ENCODE measurements at places on chromosomes 6 and 20. TPM values are rescaled to one million over a fixed set of nuclear protein-coding genes. Genes with fewer than 3 reads are reported as not detected.

Gene SLC22A16
- not detected for total RNA-seq

Gene ZNF292
- total RNA-seq = 5.2 TPM

Gene CBLN4
- not detected for total RNA-seq

Gene RAB44
- 0.07 TPM for total RNA-seq

Gene KCNK16
- total RNA-seq = not detected

Gene MYLK4
- not detected for total RNA-seq

Gene LY86
- total RNA-seq = not detected

Gene MMP24
- not detected for total RNA-seq

Gene BCL2L1
- total RNA-seq = 72.1 TPM

Gene SOX4
- 26.9 TPM for total RNA-seq

Gene SOX18
- total RNA-seq = 0.07 TPM

Gene TOX2
- total RNA-seq = 1.3 TPM

Gene DEFB127
- not detected for total RNA-seq

Gene HCK
- total RNA-seq = not detected

Gene ADA
- 22.1 TPM for total RNA-seq

Gene RBM24
- 1.9 TPM for total RNA-seq

Gene CGAS
- 1.8 TPM for total RNA-seq

Gene NRSN1
- total RNA-seq = not detected

Gene PRICKLE4
- 0.28 TPM for total RNA-seq

Gene BTN2A1
- 3.7 TPM for total RNA-seq

Gene C6orf15
- 0.35 TPM for total RNA-seq

Gene SDCBP2
- total RNA-seq = 33.9 TPM

Gene HAO1
- not detected for total RNA-seq

Gene TRERF1
- 9.5 TPM for total RNA-seq

Gene ZSCAN23
- total RNA-seq = 1.4 TPM

All from airway epithelial cell (primary cell).